ENCODE measurements at places on chromosomes 12 and 14.

DNA sequence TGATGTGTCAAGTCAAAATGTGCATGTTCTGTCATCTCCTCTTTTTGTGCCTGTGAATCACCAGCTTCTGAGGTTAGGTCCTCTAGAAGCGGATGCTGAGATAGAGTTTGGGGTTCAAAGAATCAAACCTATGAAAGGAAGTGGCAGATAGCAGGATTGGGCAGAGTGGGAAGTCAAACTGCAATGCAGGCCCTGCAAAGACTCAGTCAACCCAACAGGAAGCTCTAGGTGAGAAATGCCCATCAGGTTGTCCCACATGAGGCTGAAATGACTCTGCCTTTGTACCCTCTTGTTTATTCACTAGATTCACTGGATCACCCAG is 4.5 kb upstream of the MIA2 start:
- DNase-seq, result no peak

GRCh38 chr14:90714811-90715210 is 101.4 kb downstream of the TTC7B start:
- no peak for DNase-seq

DNA sequence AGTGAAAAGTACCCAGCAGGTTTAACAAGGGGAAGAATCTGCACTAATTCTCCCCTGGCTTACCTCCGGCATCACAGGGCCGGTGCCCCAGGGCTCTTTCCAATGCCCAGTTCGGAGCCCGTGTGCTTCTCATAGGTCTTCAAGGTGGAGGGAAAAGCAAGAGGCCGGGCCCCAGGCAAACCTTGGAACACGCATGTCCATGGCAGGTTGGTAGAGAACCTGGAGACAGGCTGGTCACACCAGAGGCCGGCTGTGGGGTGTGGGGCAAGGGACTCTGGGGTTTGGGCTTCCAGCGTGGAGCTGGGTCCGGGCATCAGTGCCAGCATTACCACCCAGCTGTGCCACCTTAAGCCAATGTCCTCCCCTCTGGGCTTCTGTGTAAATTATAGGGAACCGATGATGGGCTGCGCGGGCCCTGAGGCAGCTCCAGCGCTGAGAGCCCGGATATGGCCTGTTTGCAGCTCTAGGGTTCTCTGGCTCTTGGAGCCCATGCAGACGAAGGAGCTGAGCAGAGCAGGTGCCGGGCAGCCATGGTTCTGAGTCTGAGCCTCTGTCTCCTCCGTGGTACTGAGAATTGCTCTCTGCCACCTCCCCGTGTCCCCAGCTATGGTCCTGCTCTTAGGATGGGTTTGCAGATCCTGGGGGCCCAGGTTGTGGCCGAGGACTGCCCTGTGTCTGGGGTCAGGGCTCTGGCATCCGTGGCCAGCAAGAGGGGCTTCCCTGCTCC is 197.0 kb upstream of the C14orf180 start:
- no peak for DNase-seq

- DNase-seq, result no peak
Observed at GRCh38 chr12:129423041-129423580, 480.7 kb downstream of the TMEM132D start.

DNA sequence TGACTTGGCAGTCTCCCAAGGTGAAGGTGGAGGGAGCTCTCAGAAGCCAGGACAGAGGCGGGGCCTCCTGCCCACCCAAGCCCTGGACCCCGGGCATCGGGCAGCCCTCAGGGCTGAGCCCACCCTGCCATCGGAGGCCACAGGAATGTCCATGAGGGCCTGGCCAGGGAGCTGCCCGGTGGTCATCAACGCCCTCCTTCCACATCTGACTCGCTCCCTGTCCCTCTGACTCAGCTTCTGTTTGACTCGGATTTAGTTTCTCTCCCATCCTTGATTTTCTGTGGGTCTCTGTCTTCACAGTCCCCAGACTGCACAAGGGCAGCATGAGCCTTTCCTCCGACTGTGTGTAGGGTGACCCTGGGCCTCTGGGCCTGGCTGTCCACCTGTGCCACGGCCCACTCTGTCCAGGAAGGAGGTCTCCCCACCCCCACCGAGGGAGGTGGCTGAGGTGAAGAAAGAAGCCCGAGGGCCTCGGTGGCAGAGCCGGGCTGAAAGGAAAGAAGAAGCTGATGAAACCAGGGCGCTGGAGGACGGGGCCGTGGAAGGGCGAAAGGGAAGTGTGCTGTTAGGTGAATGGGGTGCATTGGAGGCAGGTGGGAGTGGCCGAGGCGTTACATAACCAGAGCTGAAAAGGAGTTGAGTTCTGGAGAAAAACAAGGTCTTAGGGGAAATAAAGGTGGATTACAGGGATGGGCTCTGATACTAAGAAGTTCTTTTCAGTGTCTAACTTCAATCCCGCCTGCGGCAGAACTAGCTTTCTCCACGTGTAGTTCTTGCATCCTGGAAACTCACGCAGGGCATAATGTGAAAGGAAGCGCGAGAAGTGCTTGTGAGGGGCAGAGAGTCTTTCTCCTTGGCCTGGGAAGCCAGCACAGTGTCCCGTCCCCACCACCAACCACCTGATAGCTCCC is 16.7 kb upstream of the TMEM106C start:
- no peak for DNase-seq

DNA sequence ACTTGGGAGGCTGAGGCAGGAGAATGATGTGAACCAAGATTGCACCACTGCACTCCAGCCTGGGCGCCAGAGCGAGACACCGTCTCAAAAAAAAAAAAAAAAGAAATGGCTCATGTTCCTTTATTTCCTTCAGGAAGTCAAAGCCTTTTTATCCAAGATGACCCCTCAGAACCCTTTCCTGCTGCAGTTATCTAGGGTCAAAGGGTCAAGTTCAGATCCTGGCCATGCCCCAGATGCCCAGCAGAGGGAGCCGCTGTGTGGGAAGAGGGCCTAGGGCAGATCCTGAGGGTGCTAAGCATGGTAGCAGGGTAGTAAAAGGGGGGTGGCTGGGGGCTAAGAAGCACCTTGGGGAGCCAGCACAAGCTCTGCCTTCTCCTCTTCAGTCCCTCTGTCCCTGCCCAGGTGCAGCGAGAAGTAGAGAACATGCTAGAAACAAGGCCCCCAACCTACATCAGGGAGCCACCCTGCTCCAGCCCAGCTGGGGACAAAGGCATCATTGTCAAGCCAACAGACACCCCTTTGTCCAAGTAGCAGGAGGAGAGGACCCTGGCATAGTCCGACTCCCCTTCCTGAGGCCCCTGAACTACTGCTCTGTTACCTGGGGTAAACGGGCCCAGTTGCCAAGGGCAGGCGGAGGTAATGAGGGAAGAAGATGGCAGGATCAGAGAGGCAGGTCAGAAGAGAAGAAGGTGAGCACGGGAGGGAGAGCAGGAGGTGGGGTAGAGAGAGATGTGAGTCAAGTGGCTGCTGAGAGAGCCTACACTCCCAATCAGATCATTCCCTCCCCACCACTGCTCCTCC is 6.5 kb downstream of the NFE2 start:
- DNase-seq, result peak; percentile 49

GRCh38 chr14:68558096-68558495 is 234.8 kb downstream of the ZFP36L1 start:
- DNase-seq, result no peak

- no peak for DNase-seq
Observed at GRCh38 chr12:98821866-98822265, 176.8 kb downstream of the APAF1 start.

GRCh38 chr14:87055007-87055406 is 938.0 kb downstream of the GALC start:
- no peak for DNase-seq

GRCh38 chr12:104049278-104049902 is 597 bp downstream of the GLT8D2 start:
- no peak for DNase-seq

DNA sequence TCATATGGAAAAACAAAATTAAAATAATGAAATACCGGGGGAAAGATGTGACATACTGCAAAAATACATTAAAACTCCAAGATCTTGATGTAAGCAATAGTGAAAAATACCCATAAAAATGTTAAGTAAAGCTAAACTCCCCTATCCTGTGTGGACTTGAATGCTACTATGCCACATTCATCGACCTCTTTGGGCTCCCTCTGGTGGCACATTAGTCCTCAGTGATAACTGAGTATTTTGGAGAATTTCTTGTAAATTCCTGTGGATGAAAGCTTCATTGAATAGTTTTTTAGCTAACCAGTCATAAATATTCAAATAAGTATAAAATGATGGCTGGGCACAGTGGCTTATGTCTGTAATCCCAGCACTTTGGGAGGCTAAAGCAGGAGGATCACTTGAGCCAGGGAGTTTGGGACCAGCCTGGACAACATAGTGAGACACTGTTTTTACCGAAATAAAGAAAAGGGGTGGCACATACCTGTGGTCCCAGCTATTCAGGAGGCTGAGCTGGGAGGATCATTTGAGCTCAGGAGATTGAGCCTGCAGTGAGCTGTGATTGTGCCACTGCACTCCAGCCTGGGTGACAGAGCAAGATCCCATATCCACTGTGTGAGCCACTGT is 42.4 kb upstream of the SGPP1 start:
- peak; percentile 24 for DNase-seq

GRCh38 chr12:49279706-49280159 is 14.9 kb downstream of the TUBA1C start:
- no peak for DNase-seq

DNA sequence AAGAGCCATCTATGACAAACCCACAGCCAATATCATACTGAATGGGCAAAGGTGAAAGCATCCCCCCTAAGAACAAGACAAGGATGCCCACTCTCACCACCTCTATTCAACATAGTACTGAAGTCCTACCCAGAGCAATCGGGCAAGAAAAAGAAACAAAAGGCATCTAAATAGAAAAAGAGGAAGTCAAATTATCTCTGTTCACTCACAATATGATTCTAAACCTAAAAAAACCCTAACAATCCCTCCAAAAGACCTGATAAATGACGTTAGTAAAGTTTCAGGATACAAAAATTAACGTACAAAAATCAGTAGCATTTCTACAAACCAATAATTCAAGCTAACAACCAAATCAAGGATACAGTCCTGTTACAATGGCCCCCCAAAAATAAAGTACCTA is 26.9 kb downstream of the MDM1 start:
- DNase-seq, result no peak

DNA sequence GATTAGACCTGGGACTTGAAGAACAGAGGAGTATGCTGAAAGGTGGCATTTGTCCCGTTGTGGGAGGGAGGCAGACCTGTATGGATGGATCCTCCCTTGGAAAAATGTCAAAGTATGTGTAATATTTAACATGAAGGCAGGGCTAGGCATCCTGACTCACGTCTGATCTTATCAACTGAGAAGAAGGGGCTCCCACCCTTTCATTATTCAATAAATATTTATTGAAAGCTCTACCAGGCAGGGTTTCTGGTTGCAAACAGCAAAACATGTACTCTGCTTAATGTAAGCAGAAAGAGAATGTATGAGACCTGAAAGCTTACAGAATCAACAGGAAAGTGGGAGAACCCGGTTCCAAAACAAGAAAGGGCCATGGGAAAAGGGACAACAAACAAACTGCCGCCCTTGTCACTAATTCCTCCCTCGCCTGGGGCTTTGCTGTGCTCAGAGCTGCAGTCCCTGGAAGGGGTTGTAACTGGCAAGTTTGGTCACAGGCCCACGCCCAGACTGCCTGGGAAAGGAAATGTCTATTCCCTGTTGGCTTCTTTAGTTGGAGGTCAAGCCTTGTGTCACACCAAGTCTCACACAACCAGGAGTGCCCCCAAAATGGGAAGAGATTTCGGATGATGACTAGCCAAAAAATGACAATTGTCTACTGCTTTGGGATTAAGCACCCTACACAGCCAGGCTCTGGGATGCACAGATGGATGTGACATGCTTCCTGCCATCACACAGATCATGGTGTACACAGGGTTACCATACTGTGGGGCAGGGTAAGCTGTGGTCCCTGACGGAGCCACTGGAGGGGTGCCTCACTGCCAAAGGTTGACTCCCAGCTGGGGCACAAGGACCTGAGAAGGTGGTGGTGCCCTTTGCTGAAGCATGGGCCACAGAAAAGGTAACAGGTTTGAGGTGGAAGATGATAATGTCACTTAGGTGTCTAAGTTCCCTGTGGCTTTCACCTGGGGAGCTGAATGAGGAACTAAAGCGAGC is 36.8 kb downstream of the RAB35 start:
- DNase-seq, result no peak

DNA sequence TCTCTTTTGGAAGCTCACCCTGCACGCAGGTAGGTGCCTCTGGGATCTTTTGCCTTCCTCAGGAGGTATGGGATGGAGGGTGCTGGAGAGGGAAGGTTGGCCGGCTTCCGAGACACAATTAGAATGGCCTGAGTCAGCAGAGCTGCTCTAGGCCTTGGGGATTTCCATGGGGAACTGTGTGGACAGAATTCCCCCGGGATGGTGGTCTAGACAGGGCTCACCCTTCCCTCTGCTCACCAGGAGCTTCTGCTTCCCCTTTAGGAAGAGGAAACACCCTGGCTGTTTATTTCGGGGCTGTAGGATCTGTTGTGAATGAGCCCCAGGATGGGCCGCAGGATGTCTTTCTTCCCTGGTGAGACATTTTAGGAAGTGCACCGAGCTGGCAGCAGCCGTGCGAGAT is 43.7 kb upstream of the TMED10 start:
- no peak for DNase-seq

- no peak for DNase-seq
Observed at GRCh38 chr12:50302686-50303085, 19.4 kb upstream of the LIMA1 start.

GRCh38 chr12:75754141-75754540 is 242.7 kb upstream of the KRR1 start:
- no peak for DNase-seq

GRCh38 chr14:55142466-55142865 is 13.4 kb downstream of the LGALS3 start:
- no peak for DNase-seq

DNA sequence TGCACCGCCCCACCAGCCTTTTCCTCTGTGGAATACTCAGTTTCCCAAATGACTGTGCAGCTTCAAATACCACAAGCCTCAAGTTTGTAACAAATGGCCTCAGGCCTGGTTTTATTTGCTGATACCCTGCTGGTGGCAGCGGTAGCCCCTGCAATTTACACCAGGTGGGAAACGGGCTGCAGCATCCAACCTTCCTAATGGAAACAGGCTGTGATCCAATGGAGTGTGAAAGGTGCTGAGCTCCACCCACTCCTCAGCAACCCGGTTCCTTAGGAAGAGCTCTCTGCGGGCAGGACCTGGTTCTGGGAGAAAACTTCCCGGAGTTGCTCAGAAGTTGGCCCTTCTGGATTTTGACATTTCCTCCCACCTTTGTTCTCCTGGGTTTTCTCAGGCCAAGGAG is 41.7 kb upstream of the LTA4H start:
- no peak for DNase-seq

GRCh38 chr14:67187826-67188225 is 1.4 kb upstream of the GARIN2 start:
- DNase-seq, result no peak

GRCh38 chr12:1974812-1975211 is 29.4 kb downstream of the DCP1B start:
- no peak for DNase-seq

- no peak for DNase-seq
Observed at GRCh38 chr12:130186651-130187268, 24.5 kb downstream of the FZD10 start.
